CD14-positive monocyte (primary cell): ENCODE measurements at places on chromosomes 7 and 10.

DNA sequence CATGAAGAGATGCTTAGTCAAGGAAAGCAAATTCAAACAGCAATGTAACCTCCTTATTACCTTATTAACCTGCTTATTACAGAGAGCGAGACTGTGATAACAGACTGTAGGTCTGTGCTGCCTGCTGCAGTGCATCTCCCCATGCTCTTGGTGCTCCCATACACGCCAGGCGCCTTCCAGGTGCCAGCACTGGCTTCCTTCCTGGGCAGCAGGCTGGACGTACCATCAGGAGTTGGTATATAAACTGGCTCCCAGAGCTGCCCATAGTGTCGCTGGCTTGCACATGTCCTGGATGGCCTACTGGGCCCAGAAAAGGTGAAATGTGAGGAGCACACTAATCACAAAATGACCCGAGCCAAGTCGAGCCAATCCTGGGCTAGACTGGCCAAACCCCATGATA is 13.5 kb downstream of the ATP6V0E2 start:
- no peak overlapping the region for H3K4me3 ChIP-seq
- H3K36me3 ChIP-seq: no peaks in the 10 kb centered on the region
- H3K27ac ChIP-seq: no peak overlapping the region

DNA sequence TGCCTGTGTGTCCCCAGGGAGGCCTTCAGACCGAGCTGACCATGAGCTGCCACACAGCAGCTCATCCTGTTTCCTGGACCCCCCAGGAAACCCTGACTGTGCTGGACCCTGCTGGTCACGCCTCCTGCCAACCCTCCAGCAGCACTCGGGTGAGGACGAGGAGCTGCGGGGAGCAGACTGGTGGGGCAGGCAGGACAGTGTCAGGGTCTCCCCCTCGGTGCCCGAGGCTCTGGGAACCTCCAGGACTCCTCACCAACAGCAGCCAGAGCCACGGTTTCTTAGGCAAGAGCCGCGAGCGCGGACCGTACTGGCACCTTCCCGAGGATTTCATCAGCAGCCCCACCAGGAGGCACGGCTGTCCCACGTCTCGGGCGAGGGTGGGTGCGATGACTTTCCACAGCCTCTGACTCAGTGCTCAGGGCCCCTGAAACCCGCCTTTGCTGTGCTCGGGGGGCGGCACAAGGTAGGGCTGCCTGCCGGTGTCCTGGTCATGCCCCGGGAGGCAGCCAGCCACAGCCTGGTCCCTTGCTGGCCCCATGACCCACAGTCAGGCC is 186.9 kb downstream of the ELFN1 start:
- no peaks in the 10 kb centered on the region for H3K27me3 ChIP-seq
- no peak overlapping the region for H3K27ac ChIP-seq
- H3K4me1 ChIP-seq: no peaks in the 10 kb centered on the region
- no peak for DNase-seq
- H3K4me3 ChIP-seq: no peak overlapping the region

- H3K36me3 ChIP-seq: no peaks in the 10 kb centered on the region
- peak overlapping the region; percentile 77 for H3K27ac ChIP-seq
- DNase-seq: peak; percentile 59
- no peak overlapping the region for H3K4me3 ChIP-seq
- no peaks in the 10 kb centered on the region for H3K27me3 ChIP-seq
Observed at GRCh38 chr7:101146-102046, 91.0 kb upstream of the FAM20C start.

DNA sequence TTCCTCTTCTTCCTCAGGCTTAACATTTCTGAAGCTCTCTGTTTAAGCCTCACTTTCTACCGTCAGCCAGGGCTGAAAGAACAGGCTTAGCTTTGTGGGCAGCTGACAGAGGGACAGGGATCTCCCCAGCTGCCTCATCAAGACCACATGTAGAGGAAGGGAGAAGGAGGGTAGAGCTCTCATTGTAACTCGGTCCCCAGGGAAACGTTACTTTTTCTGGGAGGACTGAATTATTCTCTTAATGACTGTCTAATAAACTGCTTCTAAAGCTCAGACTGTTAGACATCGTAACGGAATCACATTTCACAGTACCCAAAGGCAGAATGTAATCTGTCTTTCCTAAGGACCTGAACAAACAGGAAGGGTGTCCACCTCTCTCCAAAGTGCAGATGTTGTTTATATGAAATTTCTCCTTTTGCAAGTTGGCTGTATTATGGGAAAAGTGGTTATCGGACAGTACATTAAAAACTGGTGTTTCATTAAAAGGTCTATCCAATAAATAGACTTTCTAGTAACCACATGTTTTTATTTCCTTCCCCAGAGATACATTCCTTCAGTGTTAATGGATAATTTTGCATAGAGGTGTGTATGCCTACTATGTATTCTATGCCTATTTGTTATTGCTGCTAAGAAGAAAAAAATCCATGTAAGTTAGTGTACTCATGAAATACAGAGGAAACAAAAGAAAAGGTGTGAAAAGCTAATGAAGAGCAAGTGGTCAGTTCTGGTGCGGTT is 144.2 kb downstream of the CTTNBP2 start:
- H3K27ac ChIP-seq: no peak overlapping the region
- no peaks in the 10 kb centered on the region for H3K36me3 ChIP-seq
- DNase-seq: no peak
- H3K4me3 ChIP-seq: no peak overlapping the region
- H3K4me1 ChIP-seq: no peaks in the 10 kb centered on the region
- no peaks in the 10 kb centered on the region for H3K27me3 ChIP-seq

GRCh38 chr10:80289451-80290287 is at the start of gene MAT1A:
MAT1A (minus strand) TSS chr10:80289658; CDS start chr10:80289423, 235 bp downstream.
- no peak within 1 kb of the TSS for H3K27ac ChIP-seq
- H3K4me1 ChIP-seq: no peaks in the 10 kb centered on the region
- no peak within 1 kb of the TSS for H3K4me3 ChIP-seq
- DNase-seq: no peak
- no peaks in the 10 kb centered on the region for H3K27me3 ChIP-seq

DNA sequence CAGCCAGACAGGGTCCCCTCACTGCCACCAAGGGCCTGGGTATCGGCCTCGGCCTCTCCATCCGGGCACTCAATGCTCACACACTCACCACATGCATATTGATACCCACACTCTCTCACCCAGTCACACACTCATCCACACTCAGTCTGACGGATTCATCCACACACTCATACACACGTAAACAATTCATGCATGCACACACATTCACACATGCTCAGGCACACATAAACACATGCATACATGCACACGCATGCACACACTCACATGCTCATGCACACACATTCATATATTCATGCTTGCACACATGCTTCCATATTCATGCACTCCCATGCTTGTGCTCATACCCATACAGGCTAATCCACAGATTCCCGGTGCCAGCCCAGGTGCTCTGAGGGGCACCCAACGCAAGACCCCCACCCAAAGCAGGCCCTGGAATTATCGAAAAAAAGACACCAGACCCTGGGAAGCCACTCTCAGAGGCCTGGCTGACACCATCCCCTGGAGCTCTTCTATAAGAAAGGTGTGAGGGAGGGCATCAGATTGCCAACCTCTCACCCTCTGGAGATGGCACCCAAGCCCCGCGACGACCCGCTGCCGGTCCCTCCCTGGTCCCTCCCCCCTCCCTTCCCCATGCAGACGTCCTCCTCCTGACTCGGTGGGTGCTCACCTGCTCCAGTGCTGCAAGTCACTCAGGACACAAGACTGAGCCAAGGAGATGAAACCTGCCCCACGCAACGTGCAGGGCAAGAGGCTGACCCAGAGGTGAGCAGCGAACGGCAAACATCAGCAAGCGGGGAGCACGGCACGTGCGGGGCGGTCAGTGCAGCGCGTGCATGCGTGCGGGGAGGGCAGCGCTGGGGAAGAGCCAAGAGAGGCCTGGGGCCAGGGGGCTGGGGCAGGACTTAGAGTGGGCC is 15.2 kb downstream of the STK32C start:
- H3K36me3 ChIP-seq: no peaks in the 10 kb centered on the region
- H3K27ac ChIP-seq: no peak overlapping the region
- DNase-seq: no peak
- H3K4me3 ChIP-seq: no peak overlapping the region
- H3K4me1 ChIP-seq: no peaks in the 10 kb centered on the region

GRCh38 chr7:104814126-104814525 is 199.9 kb upstream of the KMT2E start:
- H3K4me1 ChIP-seq: no peaks in the 10 kb centered on the region
- no peak overlapping the region for H3K27ac ChIP-seq
- no peaks in the 10 kb centered on the region for H3K27me3 ChIP-seq
- no peaks in the 10 kb centered on the region for H3K36me3 ChIP-seq

DNA sequence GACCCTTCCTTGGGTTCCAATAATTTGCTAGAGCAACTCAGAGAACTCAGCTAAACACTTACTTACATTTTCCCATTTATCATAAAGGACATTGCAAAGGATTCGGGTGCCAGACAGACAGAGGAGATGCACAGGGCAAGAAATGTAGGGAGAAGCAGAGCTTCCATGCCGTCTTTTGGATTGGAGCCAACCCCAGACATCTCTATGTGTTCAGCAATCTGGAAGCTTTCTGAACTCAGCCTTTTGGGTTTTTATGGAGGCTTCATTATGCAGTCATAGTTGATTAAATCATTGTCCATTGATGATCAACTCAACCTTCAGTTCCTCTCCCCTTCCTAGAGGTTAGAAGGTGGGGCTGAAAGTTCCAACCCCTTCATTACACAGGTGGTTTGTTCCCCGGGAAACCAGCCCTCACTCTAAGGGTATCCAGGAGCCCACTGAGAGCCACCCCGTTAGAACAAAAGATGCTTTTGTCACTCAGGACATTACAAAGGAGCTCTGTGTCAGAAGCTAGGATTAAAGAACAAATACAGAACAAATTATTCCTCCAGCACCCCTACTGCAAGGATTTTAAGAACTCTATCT is 211.9 kb upstream of the VSTM2A start:
- no peak overlapping the region for H3K4me3 ChIP-seq
- no peaks in the 10 kb centered on the region for H3K27me3 ChIP-seq
- H3K36me3 ChIP-seq: no peaks in the 10 kb centered on the region
- H3K4me1 ChIP-seq: no peaks in the 10 kb centered on the region
- DNase-seq: no peak

DNA sequence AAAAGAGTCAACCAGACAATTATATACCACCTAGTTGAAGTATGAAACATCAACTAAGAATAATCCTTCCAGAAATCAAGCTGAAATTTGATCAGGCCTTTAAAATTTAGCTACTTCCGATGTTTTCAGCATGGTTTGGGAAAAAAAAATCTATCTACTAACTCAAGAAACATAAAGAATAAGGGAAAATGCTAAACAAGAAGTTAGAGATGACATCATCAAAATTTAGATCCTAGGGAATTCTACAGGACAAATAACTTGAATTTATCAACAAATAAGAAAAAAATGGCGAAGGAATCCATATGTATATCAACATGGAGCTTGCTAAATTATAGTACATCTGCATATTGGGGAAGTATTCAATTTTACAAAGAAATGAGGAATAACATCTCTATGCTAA is 36.3 kb downstream of the HYAL4 start:
- H3K36me3 ChIP-seq: no peaks in the 10 kb centered on the region
- DNase-seq: no peak
- H3K27me3 ChIP-seq: no peaks in the 10 kb centered on the region
- no peaks in the 10 kb centered on the region for H3K4me1 ChIP-seq
- H3K27ac ChIP-seq: no peak overlapping the region

DNA sequence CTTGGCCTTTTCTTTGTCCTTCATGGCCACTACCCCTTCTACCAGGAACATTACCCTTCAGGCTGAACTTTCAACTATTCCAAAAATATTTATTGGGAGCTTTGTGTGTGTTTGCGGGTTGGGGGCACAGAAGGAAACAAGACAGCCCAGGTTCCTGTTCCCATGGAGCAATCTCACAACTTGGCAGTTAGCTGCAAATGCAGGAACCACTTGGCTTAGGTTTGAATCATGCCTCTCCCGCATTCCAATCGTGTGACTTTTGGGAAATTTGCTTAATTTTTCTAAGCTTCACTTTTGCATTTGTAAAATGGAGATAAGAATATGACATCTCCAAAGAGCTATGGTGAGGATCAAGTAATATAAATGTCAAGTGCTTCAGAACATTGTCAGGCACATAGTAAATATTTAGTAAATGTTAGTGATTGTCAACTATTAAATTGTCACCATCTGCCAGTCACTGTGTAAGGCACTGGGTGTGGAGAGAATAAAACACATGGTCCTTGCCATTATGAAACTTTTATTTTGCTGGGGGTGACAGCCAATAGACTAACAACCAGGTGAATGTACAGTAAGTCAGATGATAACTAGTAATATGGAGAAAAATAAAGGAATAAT is 277.1 kb downstream of the SNX13 start:
- H3K27me3 ChIP-seq: no peaks in the 10 kb centered on the region
- H3K36me3 ChIP-seq: no peaks in the 10 kb centered on the region
- no peak for DNase-seq
- H3K27ac ChIP-seq: no peak overlapping the region
- no peak overlapping the region for H3K4me3 ChIP-seq

DNA sequence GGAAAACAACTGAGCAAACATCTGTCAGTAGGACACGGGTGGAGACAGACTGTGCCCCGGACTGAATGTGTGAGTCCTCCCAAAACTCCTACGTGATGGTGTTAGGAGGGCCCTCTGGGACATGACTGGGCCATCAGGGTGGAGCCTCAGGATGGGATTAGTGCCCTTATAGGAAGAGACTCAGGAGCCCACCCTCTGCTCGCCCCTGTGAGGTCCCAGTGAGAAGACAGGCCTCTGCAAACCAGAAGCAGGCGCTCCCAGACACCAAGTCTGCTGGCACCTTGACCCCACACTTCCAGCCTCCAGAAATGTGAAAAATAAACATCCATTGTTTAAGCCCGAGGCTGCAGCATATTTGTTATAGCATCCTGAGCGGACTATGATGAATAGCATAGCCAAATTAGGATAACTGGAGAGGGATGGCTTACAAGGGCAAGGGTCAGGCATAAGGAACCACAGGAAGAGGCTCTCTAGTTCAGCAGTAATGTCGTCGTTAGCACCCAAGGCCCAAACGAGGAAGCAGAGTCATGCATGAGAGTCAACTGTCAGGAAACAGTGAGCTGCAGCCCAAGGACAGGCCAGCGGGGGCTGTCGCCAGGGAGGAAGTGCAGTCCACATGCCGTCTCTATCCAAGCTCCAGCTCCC is 50.6 kb downstream of the PTPRN2 start:
- no peaks in the 10 kb centered on the region for H3K36me3 ChIP-seq
- no peak overlapping the region for H3K27ac ChIP-seq
- peaks cover 13% of the 10 kb centered on the region for H3K4me1 ChIP-seq
- no peak for DNase-seq
- H3K27me3 ChIP-seq: no peaks in the 10 kb centered on the region

- H3K4me1 ChIP-seq: peaks cover 12% of the 10 kb centered on the region
- no peaks in the 10 kb centered on the region for H3K27me3 ChIP-seq
- peaks cover 22% of the 10 kb centered on the region for H3K36me3 ChIP-seq
Observed at GRCh38 chr7:158728911-158729645, 24.5 kb upstream of the NCAPG2 start.

- peaks cover 14% of the 10 kb centered on the region for H3K4me1 ChIP-seq
- H3K36me3 ChIP-seq: no peaks in the 10 kb centered on the region
- DNase-seq: no peak
- no peak overlapping the region for H3K27ac ChIP-seq
- H3K27me3 ChIP-seq: peaks cover 69% of the 10 kb centered on the region
- no peak overlapping the region for H3K4me3 ChIP-seq
Observed at GRCh38 chr10:42755556-42756093, 27.0 kb upstream of the BMS1 start.
